Body of pancreas (tissue), 4 donors: ENCODE measurements at places on chromosomes 7 and 10. TPM values are rescaled to one million over a fixed set of nuclear protein-coding genes. Genes with fewer than 3 reads are reported as not detected.
A peak's percentile ranks its signal among the peaks of the same experiment; 100 is the strongest.

- H3K4me1 ChIP-seq, result no peaks in the 10 kb centered on the region
- H3K27me3 ChIP-seq, result no peaks in the 10 kb centered on the region
- DNase-seq, result no peak
- H3K4me3 ChIP-seq, result no peak overlapping the region
- H3K27ac ChIP-seq, result no peak overlapping the region
These were observed 1098.5 kb upstream of the LRRTM3 start for GRCh38 chr10:65827359-65827758.

- H3K27ac ChIP-seq, result no peak overlapping the region
- H3K4me3 ChIP-seq, result no peak overlapping the region
- no peak for DNase-seq
These were observed 78.9 kb upstream of the FOXK1 start for GRCh38 chr7:4602905-4603842.

KIAA1217 gene
- 36.9 TPM for total RNA-seq

TDRD1 gene
- total RNA-seq, result 0.78 TPM

DNA sequence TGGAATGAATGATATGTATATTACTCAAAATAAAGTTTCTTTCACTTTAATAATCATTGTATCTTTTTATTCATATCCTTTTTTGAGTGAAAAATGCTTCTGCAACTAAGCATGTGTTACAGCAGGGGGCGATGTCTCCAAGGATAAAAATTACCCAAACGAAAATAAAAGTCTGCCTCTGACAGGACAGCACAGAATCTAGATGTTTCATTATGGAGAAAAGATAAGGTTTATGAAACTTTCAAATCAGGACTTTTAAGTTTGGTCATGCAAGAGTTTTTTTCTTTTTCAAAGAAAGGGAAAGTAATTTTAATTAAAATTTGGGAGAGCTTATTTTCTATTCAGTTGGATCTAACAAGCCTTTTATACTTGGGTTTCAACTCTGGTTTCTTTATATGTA lies 48.4 kb downstream of the TES start:
- peaks cover 5% of the 10 kb centered on the region for H3K36me3 ChIP-seq
- peak; percentile 32 for DNase-seq
- no peaks in the 10 kb centered on the region for H3K4me1 ChIP-seq
- H3K27me3 ChIP-seq, result no peaks in the 10 kb centered on the region

GRCh38 chr7:46146454-46147255 lies 225.6 kb upstream of the IGFBP3 start:
- H3K4me3 ChIP-seq, result no peak overlapping the region
- peaks cover 7% of the 10 kb centered on the region for H3K4me1 ChIP-seq
- H3K27me3 ChIP-seq, result no peaks in the 10 kb centered on the region
- H3K27ac ChIP-seq, result peak overlapping the region; percentile 67
- DNase-seq, result no peak

VWDE gene
- total RNA-seq, result 1.6 TPM

DNA sequence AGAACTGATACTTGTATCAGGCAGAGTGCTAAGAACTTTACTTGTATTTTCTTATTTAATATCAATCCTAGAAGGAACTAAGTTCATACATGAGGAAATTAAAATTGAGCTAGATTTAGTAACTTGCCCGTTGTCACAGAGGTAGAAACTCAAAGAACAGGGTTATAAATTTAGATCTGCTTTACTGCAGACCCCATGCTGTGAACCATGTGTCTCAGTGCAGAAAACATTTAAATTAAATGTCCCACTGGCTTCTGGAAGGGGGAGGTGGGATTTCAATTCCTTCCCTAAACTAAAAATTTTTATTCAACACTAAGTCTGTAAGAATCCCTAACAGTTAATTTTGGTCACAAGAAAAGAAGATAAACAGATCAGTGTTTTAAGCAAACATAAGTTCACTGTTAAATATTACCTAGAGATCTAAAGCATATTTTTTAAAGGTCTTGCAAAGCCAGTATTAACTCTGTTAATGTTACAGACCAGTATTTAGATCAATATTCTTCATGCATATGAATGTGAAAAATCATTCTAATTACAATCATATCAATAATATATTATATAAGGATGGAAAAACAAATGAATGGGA lies 23.1 kb downstream of the WASL start:
- no peak overlapping the region for H3K4me3 ChIP-seq
- no peaks in the 10 kb centered on the region for H3K36me3 ChIP-seq
- H3K27me3 ChIP-seq, result no peaks in the 10 kb centered on the region
- H3K4me1 ChIP-seq, result peaks cover 78% of the 10 kb centered on the region

DNA sequence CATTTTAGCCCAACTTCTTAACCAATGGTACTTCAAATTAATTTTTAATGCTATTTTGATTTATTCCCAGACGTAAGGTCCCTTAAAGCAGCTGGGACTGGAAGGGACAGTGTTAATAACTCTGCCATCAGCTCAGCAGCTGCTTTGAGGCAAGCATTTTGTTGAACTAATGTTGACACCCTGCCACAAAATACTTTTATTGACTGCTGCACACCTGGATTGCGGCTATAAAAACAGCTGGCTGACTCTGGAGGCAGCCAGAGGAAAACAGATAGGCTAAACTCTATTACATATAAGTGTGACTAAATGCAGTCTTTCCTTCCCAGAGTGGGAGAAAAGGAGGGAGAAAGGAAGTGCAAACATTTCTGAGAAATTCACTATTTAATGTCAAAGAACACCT lies 77.6 kb downstream of the ETV1 start:
- no peak overlapping the region for H3K4me3 ChIP-seq
- H3K27me3 ChIP-seq, result no peaks in the 10 kb centered on the region
- no peak for DNase-seq
- no peaks in the 10 kb centered on the region for H3K36me3 ChIP-seq
- H3K27ac ChIP-seq, result no peak overlapping the region
